NCI-H1092 treated with DMSO at 0.1 percent for 48 hours (cell line): ENCODE measurements at places on chromosomes 16 and 17.

DNA sequence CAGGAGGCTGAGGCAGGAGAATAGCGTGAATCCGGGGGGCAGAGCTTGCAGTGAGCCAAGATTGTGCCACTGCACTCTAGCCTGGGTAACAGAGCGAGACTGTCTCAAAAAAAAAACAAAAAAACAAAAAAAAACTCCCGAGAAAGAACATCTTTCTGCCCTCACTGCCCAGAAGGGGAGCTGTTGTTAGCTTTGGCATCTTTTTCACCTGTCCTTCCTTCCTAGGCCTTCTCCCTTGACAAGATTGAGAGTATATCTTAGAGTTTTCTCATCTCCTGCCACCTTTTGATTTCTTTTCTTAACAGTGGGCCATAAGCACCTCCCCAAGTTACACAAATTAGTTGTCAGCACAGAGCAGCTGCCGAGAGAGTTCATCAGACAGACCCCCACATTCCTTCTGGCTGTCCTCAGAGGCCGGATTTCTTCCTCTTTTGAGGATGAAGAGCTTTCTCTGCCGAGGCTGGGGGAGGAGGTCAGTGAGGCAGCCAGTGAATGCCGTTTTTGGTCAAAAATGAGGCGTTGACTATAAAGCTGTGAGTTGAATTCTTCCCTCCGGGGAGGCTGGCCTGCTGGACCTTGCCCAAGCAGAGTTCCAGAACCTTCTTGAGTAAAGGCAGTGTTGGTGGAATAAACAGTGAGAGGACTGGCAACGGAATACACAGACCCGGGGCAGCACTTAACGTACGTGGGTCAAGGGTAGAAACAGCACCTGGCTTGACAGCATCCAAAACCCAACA, 127.0 kb downstream of the ABCC6 start:
- no peak for DNase-seq

DNA sequence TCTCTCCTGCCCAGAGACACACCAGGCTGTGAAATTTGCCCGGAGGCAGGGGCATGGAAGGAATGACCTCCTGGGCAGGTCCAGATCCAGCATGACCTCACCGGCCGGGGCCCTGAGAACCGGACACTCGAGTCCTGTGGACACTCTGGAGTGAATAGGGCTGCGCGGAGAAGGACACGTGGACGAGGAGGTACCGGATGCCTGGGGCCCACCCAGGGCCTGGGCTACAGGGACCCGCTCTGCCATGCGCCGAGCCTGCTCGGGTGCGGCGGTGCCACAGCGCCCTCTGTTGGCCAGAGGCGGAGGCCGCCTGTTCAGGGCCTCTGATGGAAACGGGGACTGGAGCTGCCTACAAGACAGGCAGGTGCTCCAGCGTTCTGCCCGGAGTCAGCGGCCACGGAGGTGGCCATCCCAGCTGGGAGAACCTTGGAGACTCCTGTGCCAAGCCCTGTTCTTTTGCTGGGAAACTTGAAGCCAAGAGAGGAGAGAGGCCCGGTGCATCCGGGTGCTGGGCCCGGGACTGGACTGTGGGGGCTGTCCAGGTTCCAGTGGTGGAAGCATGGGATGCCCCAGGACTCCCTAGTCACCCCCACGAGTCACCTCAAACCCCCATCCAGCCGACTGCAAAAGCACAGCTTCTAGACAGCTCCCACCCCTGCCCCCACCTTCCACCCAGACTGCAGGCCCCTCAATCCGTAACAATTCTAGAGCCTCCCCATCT, 19.3 kb upstream of the NXPH3 start:
- peak; percentile 41 for DNase-seq

DNA sequence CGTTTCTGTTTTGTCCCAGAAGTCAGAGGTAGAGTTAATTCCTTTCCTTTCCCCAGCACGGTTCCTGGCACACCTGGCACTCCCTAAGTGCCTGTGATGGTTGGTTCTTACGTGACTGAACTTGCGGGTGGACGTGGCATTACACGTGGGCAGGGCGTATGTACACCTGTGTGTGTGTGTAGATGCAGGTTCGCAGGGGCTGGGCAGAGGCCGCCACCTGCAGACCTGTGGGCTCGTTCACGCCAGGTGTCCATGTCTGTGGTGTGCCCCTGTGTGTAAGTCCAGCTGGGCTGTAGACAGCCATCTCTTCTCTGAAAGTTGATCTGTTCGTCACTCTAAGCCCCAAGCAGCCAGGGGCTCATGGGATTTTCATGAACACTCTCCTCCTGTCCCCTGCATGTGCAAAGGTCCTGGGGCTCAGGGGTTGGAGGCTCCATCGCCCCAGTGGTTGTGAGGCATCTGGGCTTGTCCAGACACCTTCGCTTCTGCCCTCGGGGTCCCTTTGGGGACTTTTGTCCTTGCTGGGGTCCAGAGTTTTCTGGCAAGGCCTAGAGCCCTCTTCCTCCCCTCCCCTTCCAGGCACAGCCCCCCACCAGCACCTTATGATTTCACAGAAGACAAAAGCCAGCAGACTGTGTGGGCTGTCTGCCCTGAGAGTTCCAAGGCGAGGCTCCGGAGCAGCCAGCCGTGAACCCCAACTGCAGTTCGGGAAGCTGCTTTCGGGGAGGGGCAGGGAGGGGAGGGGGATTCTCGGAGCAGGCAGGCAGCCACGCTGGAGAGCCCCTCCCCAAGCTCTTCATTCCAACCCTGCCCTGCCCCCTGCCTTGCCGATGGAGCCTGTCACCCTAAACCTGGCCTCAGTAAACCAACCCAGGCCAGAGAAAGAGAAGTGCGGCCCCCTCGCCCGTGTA, 5.4 kb upstream of the FSCN2 start:
- no peak for DNase-seq

DNA sequence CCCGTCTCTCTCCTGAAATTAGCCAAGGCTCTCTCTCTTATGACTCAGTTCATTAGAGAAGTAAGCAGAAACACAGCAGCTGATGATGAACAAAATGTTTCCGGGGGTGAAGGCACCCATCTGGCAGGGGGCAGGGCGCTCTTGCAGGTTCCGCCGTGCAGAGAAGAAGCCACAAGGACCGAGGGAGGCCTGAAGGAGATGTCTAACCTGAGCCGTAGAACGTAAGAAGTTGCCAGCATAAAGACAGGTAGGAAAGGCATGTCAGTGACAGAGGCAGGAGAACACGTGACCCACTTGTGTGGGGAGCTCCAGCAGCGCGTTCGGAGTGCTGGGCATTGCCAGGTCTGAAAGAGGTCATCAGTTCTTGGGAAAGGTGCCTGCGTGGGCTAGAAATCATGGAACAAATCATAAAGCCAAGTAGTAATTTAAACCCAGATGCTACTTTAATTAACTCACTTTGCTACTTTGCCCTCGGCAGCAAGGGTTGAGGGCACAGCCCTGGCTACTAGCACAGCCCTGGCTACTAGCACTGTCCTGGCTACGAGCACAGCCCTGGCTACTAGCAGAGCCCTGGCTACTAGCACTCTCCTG, 198.6 kb downstream of the RPTOR start:
- DNase-seq: peak; percentile 35

DNA sequence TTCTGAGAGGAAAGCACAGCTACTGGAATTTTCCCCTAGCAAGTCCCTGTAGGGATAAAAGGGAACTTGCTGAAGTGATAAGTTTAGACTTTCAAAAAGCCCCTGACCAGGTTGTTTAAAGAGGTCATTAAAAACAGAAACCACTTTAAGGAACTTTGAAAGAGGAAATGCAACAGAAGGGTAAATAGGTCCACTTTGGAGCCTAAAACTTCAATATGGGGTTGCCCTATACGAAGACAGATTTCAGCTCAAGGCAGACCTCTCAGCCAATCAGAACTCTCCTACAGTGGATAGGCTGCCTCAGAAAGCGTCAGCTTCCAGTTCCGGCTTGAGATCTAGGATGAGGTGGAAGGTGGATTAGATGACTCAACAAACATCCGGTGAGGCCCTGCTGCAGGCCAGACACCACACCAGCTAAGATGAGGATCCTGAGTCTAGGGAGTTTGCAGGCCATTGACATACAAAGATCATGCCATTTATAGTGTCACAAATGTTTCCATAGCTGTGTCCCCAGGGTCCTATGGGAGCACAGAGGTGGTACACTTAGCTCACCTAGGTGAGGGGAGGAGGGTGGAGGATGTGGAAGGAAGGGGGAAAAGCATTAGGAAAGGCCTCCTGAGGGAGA, 7.9 kb upstream of the MFSD6L start:
- no peak for DNase-seq

DNA sequence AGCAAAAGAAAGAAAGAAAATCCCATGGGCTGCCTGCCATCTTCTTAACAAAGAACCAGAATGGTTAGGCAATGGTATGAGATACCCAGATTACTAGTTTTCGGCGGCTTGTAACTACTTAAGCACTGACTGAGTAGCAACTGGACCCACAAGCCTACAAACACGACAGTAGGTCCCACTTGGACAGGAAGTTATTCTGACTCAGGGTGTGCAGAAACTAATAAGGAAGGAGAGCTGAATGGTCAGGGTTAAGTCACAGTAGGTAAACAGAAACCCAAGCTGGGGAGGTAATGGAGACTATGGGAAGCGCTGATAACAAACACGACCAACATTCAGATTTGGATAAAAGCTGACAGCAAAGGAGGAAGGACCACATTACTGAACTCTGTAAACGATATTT, 10.4 kb upstream of the HLF start:
- no peak for DNase-seq

GRCh38 chr17:28041844-28042656, 427 bp upstream of the NLK start:
- DNase-seq: no peak

GRCh38 chr17:80927791-80928216, 63.8 kb upstream of the CHMP6 start:
- DNase-seq: no peak

GRCh38 chr16:68889508-68890150, 46.3 kb downstream of the TANGO6 start:
- no peak for DNase-seq

GRCh38 chr17:7903154-7904103, 12.7 kb downstream of the RNF227 start:
- no peak for DNase-seq

DNA sequence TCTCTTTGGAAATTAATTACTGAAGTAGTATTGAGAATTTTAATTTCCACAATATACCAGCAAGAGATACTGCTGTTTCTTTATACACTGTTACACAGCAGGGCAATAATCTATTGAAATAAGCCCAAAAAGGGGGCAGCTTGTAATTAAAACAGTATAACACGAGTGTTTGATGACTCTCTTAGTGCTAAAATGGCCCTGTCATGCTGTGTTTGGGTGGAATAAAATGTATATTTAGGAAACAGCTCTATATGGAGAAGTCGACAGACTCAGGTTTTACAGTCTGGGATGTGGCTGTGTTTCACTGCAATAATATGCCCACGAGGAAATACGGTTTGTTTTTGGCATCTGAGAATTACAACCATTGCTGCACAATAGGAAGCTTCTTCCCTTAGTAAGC, 537.7 kb upstream of the HSBP1 start:
- no peak for DNase-seq

DNA sequence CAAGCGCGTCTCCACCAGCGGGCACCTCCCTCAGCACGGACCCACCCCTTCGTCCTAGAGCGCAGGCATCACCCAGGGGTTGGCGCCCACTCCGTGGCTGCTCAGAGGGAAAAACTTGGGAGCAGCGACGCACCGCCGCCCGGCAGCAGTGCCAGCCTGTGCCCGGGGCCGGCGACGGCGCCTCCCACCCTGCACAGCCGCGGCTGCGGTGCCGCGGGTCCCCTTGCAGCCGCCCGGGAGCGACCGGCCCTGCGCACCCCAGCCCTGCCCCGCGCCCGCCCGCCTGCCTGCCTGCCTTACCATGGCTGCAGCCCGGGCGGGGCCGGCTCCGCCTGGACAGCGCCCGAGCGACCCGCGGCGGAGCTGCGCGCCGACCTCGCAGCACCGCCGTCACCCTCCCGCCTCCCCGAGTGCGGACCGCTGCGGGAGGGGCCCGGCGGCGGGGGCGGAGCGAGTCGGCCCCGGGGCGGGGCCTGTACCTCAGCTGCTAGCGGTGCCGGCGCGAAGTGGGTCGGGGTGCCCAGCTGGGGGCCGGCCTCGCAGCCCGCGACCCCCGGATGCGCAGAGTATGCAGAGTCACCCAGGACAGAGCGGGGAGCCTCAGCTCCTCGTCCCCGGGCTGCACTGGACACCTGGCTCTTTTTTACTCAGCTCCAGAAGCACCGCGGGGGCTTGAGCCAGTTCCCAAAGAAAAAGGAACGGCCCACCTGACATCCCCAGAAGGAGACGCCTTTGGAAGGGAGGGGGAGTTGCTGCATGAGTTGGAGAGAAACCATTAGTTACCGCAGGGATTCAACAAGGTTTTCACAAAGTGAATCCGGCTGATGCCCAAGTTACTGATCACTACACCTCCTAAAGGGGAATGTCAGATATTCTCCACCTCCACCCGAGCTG, 17.5 kb upstream of the MTMR4 start:
- peak; percentile 22 for DNase-seq

- peak; percentile 55 for DNase-seq
These were observed 217.8 kb downstream of the SPECC1 start for GRCh38 chr17:20226814-20227482.

DNA sequence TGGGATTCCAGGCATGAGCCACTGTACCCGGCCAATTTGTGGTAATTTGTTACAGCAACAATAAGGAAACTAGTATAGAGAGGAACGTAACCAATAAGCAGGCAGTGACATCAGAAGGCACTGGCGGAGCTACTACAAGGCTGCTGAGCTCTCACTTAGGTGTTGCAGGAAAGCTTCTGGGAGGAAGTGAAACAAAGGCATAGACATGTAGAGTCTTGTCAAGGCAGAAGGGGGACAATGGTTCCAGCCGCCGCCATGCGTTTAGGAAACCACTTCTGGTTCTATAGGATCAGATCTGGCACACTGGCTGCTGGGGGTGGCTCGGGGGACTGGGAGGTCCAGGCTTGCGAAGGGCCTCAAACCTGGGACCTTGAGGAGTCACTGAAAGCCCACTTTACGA, 9.4 kb upstream of the CPSF4L start:
- no peak for DNase-seq

DNA sequence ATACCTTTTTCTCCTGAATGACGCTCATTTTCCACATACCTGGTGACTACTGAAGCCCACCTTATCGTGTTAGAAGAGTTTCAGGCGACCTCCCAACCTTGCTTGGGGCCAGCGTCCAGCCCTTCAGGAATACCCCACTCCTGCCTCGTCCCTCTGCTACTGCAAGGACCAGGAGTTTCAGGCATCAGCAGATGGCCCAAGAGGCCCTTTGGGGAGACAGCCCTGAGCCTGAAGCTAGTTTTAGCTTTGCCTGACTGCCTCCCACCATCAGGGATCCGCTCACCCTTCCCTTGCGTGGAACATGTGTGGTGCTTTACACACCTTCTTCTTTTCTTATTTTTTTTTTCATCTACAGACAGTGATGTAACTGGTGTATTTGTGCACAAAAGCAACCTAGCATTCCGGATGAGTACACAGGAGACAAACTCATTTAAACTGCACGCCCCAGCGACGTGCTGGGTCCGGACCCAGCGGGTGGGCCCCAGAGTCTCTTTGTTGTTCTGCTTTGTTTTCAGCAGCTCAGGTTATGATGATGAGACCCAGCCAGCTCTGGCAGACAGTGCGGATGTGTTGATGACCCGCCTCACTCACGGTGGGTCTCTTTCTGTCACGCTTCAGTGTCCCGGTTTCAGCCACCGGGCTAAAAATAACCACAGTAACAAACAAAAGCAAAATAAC, 242.4 kb downstream of the C16orf95 start:
- DNase-seq: peak; percentile 12

GRCh38 chr17:44832805-44833204, 2.7 kb upstream of the GJC1 start:
- no peak for DNase-seq

GRCh38 chr16:27317320-27317719, 3.5 kb downstream of the IL4R start:
- DNase-seq: no peak
